SW480 (cell line): ENCODE measurements at places on chromosomes 5 and 9.

GRCh38 chr9:12904261-12905000, 129.6 kb downstream of the LURAP1L start:
- DNase-seq: no peak

DNA sequence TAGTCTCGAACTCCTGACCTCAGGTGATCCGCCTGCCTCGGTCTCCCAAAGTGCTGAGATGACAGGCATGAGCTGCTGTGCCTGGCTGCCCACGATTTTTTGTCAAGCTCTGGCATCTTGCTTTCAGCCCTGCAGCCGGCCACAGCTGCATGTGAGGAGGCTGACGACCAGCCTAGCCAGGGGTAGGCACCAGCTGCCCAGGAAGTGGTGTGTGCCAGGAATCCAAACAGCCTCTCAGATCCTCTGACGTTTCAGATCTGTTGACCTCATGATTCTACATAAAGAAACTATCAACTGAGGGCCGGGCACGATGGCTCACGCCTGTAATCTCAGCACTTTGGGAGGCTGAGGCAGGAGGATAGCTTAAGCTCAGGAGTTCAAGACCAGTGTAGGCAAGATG, 19.0 kb downstream of the DYNC2I2 start:
- DNase-seq: no peak

DNA sequence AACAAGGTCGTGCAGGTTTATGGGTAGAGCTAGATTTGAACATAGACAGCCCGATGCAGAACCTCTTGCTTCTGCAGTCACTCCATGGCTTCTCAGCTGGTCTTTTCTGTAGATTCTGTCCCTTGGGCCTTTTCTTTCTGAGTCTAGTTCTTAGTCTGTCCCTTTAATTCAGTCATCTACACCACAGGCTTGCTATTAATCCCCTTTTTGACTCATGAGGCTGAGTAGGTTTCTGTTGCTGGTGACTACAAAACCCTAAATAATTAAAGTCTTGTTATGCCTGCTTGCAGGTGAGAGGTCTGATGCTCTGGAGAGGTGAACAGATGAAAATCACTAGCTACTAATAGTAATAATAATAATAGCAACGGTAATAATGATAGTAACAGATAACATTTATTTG, 19.3 kb upstream of the STRBP start:
- no peak for DNase-seq

- DNase-seq: no peak
These were observed 1185.5 kb upstream of the CDH18 start for GRCh38 chr5:21173526-21173925.

GRCh38 chr5:16005225-16005624, 174.4 kb downstream of the MARCHF11 start:
- no peak for DNase-seq

- no peak for DNase-seq
These were observed 200.0 kb upstream of the ATP10B start for GRCh38 chr5:161051920-161052500.

DNA sequence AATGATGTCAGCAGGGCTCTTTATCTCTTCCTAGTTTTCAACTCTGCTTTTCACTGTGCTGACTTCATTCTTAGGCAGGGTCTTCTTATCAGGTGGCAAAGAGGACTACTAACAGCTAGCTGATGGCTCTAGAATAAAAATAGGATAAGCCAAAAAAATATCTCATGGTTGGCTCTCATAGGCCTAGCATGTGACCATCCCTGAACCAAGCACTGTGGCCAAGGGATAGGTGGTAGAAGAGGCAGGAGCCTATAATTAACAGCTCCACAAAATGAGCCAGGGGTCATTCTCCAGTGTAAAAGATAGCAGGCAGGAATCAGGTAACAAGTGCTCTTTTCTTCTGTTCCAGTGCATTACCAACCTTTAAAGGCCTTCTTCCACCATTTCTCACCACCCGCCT, 21.1 kb downstream of the ANKDD1B start:
- DNase-seq: no peak

GRCh38 chr5:151240924-151241635, 11.9 kb upstream of the GM2A start:
- DNase-seq: peak; percentile 29

DNA sequence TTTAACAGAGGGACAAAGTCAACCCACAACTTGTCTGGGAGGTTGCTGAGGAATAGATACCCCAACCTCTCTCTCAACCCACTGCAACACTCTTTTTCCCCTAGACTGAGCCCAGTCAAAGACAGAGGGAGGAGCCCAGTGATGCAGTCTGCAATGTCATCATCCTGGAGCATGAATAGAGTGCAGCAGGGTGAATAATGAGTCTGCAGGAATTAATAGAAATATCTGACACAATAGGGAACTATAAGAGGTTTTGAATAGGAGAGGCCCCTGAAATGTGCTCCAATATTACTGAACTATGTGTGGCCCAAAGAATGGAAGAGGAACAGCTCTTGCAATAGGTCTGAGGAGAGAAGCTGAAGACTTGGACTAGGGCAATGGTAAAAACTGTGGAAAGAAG, 59.1 kb downstream of the PDCD1LG2 start:
- no peak for DNase-seq

- no peak for DNase-seq
These were observed 211.7 kb downstream of the ENC1 start for GRCh38 chr5:74428876-74429275.

DNA sequence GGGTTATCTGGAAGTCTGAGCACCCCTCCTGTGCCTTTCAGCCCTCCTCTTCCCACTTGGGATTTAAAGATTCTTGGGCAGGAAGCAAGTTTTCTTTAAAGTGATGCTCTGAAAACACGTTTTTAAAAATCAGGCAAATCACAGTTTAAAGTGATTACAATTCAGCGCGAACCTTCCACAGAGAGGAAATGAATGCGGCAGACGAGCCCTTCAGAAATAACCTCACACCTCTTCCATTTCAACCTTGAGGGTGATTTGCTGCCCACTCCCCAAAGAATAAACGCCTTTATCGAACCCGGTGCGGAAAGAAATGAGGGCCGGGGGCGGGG, 2.3 kb upstream of the EFNA5 start:
- no peak for DNase-seq

DNA sequence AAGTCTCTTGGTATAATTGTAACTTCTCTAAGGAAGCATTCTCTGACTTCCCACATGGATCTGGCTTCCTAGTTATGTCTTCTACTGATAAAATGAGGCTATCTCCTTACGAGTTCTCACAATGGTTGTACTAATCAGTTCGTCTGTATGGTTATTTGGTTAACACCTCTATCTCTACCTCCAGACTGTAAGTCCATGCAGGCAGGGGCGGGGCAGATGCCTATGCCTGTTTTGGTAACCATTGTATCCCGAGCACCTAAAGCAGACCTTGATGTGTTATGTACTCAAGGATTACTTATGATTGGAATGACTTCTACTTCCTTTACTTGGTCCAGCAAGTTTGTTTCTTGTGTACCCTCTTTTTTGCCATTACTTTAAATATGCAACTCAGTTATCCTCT, 125.0 kb upstream of the PITX1 start:
- DNase-seq: no peak

DNA sequence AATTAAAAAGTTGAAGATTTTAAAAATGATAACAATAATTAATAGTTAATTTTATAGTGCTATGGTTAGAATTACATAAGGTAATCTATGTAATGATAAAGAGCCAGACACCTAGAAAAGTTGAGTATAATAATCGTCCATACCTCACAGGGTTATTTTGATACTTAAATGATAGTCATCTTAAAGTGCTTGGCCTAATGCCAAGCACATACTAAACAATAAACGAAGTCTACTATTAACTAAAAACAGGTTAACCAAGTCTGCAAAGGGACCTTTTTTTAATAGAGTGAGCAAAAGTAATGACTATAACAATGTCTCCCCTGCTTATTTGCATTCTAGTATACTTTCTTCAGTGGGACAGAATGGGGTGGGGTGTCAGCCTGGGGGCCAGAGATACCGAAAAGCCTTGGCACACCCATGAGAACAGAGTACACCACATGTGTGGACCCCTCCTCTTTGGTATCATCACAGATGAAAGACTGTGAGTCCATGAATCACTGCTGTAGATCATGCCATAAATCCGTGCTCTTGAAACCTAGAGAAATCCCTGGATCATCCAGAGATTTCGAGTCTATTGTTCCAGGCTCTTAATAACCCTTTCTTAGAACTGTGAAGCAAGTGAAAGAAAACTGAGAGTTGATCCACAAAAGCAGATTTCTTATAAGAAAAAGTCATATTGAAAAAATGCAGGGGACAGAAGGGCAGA, 249.5 kb downstream of the PRELID2 start:
- DNase-seq: no peak

GRCh38 chr9:134682651-134683364, 41.2 kb downstream of the COL5A1 start:
- no peak for DNase-seq

DNA sequence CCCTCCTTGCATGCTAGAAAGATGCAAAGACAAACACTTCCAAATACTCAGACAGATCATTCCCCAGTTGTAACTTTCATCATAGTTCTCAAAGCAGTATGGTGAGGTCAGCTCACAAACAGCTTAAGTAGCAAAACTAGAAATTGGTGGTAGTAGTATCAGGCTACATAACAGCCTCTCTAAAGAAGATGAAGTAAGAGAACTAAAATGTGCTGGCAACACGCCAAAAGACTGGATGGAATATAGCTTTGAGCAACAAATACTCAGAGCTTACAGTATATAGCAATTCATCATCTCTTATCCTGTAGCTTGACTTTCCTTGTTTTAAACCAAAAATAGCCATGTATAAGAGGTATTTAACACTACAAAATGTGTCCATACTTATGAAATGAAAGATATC, 7.5 kb downstream of the PFDN1 start:
- DNase-seq: peak; percentile 33

DNA sequence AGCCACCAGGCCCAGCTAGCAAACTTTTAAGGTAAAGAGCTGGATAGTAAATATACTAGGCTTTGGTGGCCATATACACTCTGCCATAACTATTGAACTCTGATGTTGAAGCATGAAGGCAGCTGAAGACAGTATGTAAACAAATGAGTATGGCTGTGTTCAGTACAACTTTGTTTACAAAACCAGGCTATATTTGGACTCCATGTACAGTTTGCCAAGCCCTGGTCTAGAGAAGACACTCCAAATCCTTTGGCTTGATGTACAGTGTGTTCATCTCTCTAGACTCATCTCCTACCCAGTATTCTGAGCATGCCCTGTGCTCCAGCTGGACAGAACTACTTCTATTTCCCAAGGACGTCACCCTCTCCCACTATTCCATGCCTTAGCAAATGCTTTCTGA, 54.3 kb upstream of the MEGF10 start:
- DNase-seq: no peak

DNA sequence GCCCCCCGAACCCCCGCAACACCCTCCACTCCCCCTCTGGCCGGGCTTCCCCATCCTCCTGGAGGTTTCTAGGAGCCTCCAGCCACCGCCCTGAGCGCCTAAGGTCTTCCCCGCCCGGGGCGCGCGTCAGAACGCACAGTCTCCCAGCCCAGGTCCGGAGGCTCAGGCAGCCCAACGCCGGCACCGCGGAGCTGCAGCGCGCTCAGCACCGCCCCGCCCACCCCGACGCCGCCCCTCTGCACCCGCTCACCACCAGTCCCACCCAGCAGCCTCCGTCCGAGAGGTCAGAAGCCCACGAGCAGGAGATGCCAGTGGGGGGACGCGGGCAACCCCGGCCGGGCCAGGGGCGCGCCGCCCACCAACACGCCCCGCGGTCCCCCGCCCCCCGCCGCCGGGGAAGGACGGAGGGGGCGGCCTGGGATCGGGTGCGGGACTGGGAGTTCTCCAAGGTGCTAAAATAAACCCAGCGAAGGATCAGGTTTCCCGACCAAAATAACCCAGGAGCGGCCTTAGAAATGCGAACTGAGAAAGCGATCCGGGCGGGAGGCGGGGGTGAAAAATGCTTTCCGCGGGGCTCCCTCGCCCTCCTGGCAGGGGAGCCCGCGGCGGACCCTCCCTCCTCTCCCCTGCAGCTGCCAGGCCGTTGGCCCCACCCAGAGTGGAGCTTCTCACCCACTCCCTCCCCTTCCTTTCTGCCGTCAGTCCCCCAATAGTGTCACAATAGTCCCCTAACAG, 6.5 kb upstream of the FAM78A start:
- DNase-seq: no peak

DNA sequence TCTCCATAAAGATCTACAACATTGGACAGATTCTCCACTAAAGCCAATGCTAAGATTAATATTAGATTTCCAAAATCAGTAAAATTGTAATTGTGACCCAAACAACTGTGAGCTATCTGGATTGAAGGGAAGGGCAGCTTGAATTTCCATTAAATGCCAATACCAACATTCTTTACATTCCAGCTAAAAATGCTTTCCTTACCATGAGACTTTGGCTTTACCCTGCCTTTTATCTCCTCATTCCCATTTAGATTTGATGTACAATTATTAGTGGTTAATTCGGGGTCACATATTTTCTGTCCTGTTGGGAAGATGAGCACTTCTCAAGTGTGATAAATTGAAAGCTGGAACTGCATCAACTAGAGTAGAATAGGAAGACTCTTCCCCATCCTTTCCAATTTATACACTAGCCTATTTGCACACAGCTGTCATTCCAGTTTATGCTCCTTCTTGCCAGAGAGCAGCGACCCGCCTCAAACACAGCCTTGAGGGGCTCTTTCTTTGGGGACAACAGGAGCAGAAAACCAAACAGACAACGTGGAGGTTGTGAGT, 33.1 kb upstream of the MYOT start:
- peak; percentile 13 for DNase-seq

GRCh38 chr5:82277613-82277986, 554 bp downstream of the RPS23 start:
- DNase-seq: peak; percentile 5

DNA sequence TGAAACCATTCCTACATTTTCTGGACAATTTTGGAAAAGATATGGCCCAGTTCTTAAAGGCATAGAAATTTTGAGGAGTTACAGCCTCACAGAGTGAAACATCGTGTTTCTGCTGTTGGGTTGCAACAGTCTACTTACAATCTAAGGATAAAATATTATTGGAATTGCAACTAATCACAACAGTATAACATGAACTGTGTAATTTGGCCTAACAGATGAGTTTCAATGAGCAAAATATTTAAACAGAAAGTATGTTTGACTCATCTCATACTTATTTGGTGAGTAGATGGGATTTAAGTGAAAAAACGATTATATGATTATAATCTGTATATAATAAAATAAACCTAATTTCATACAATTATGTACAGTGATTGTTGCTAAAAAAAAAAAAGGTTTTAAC, 1061.8 kb downstream of the CDH12 start:
- DNase-seq: no peak

GRCh38 chr5:176716320-176716719, 69.0 kb downstream of the TSPAN17 start:
- peak; percentile 49 for DNase-seq

GRCh38 chr9:84567805-84568204, 101.7 kb upstream of the NTRK2 start:
- DNase-seq: no peak

GRCh38 chr9:97387936-97388684, 23.8 kb upstream of the TDRD7 start:
- DNase-seq: no peak

- DNase-seq: peak; percentile 95
These were observed 2.1 kb downstream of the MSANTD3 start for GRCh38 chr9:100428871-100429654.

GRCh38 chr9:108694170-108694569, 161.6 kb downstream of the ACTL7B start:
- no peak for DNase-seq

- DNase-seq: no peak
These were observed 589.8 kb downstream of the PRELID2 start for GRCh38 chr5:145245354-145245753.

- DNase-seq: no peak
These were observed 93.8 kb downstream of the TTC39B start for GRCh38 chr9:15213249-15213648.
